ENCODE measurements at places on chromosomes 1 and 21.

DNA sequence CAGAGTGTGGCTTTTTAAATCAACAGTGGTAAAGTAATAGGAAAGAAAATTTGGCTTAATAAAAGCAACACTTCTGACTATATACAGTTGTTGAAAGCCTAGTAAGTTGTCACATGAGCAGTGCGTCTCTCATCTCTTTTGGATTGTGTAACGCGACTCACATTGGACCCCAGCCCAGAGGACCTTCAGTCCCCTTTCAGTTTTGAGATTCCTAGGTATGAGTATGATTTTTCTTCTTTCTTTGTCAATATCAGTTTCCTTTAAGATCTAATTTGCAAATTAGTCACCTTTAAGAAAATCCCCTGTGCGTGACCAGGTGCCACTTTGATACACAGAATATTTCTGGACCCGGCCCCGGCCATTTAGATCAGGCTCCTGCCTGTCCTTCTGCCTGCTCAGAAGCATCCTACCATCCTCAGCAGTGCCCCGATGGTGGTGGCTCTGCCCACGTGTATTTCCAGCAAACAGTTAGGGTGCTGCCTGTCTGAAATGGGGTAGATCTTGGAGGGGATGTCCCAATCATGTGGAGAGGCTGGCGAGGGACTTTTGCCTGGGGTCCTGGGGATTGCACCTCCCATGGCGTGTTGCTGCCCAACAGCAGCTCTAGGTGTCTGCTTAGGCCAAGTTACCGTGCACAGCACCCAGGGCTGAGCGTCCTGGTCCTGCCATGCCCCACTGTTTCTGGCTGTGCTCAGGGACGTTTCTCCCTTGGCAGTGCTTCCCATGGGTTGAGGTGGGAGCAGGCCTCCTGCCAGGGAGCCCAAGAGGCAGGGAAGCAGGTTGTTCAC is 21.1 kb downstream of the SNAP47 start:
- DNase-seq: no peak

DNA sequence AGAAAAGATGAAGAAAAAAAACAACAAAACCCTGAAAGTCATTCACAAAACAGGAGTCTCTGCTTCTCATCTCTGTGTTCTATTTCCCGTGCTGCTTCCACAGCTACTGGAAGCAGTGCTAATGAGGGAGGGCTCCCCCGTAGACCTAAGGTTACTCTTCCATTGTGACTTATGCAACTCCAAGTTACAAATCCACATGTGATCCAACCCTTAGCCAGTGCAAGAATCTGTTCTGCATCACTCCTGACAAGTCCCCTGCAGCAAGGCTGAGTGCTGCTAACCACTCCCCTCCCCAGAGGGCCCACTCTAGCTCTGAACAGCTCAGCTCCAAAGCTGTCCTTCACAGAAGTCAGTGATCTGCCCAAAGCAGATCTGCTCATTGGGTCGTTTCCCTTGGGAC is 10.3 kb downstream of the DNALI1 start:
- no peak for DNase-seq

DNA sequence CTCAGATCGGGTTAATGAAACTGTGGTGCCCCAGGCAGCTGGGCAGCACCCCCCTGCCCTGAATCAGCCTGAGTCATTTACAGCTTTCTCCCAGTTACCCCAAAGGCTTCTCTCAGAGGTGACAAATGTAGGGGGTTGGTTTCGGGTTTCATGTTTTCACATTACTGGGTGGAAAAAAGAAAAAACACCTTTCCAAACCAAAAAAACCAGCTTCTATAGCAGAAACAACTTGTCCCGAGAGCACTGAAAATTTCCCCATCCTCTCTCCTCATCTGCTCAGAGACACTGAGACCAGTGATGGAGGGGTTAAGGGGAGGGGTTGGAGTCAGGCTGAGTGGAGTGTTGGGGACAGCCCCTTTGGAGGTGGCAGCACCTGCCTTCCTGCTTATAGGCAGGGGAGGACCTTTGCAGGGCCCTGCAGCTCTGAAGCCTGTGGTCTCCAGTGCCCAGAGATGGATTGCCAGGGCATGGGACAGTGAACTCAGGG is 15.6 kb downstream of the UTP11 start:
- DNase-seq: no peak

DNA sequence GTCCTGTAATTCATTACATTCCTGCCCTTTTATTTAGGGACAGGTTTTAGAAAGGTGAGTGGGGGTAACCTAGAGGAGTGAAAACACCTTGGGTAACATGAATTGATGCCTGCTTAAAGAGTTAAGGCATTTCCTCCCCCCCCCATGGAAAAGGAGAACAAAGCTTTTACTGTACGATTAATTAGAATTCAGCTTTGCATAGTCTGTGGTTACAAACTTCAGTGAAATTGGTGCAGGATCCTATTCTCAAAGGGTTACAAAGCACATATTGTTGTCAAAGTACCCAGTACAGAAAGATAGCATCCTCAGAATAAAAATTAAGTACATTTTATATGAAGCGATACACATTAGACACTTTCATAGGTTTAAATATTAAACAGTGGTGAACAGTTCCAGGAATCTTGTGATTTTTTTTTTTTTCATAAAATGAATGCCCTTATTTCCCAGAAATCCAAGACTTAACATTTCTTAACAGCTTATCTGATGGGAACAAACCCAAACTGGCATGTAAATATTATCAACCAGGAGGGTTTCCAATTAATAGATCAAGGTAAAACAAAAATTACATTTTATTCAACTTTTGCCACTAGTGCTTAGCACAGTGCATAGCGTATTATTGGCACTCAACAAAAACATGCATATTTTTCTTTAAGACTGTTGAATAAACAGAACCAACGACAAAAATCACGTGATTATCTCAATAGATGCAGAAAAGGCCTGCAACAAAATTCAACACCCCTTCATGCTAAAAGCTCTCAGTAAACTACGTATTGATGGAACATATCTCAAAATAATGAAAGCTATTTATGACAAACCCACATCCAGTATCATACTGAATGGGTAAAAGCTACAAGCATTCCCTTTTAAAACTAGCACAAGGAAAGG is 172.7 kb downstream of the PDE4B start:
- no peak for DNase-seq

- peak; percentile 92 for DNase-seq
Observed at GRCh38 chr1:224503161-224504118, 68.8 kb upstream of the WDR26 start.

DNA sequence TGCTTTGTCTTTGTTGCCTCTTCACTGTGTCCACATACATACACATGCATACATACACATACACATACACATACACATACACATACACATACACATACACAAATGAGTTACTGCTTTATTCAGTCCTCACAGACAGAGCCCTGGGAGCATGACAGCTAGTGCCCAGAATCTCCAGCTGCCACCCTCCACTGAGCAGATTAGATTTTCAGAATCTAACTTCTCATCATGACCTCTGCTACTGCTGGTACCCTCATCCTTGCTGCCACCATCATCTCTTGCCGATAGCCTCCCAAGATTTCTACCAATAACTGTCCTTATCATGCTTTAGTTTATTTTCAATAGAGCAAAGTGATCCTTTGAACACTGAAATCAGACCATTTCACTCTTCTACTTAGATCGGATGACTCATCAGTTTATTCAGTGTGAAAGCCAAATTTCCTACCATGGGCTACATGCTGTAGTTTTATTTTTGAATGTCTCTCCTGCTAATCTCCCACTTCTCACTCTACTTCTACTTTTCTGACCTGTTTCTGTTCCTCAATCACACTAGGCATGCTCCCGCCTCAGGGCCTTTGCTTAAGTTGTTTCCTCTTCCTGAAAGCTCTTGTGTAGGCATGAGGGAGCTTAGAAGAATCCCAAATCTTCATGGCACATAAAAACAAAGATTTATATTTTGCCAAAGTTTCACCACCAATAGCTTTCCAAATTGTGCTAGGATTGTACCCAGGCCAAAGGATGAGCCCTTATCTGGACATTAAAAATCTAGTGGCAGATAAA is 43.0 kb downstream of the ATP6V1G3 start:
- DNase-seq: no peak

- no peak for DNase-seq
Observed at GRCh38 chr21:20998886-20999285, 677 bp downstream of the NCAM2 start.

DNA sequence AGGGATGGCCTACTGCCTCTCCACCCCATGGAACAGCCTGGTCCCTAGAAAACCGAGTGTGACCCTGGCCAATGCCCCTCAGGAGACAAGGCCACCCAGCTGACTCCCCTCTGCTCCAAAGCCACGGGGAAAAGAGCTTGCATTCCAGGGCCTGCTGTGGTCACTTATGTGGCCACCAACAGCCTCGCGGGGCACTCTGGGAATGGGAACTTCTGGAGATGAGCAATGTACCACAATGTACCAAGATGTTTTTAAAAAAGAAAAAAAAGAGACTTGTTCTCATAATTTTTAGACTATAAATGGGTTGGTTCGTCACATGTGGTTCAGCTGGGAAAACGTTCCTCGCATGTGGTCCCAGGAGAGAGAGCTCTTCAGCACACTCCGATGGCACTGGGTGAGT is 62.8 kb downstream of the SLC66A1 start:
- no peak for DNase-seq

- DNase-seq: no peak
Observed at GRCh38 chr21:32548978-32549377, 36.3 kb downstream of the TCP10L start.

GRCh38 chr1:87683196-87683956 is 354.7 kb downstream of the LMO4 start:
- no peak for DNase-seq

DNA sequence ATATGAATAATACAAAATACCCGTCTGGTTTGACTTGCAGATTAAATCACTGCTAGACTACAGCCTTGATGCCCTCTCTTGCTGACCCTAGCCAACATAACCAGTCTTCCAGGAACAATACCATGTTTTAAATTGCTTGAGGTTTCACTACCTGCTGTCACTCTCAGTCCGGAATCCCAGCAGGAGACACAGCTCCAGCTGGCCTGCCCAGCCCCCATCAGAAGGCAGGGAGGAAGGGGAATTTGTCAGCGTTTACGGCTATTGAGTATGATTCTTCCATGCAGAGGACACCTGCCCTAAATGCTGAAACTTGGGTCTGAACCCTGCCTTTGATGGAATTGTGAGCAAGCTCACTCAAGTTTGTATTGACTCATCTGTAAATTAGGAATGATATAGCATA is 33.0 kb downstream of the ZNF496 start:
- DNase-seq: no peak

DNA sequence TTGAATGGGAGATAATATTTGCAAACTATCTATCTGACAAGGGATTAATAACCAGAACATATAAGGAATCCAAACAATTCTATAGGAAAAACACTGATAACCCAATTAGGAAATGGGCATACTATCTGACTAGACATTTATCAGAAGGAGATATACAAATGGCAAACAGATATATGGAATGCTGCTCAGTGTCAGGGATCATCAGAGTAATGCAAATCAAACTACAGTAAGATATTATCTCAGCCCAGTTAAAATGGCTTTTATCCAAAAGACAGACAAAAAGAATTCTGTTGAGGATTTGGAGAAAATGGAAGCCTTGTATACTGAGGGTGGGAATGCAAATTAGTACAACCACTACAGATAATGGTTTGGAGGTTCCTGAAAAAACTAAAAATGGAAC is 758.0 kb upstream of the B3GALT2 start:
- no peak for DNase-seq

GRCh38 chr1:214101828-214102227 is 114.1 kb downstream of the PROX1 start:
- DNase-seq: no peak

DNA sequence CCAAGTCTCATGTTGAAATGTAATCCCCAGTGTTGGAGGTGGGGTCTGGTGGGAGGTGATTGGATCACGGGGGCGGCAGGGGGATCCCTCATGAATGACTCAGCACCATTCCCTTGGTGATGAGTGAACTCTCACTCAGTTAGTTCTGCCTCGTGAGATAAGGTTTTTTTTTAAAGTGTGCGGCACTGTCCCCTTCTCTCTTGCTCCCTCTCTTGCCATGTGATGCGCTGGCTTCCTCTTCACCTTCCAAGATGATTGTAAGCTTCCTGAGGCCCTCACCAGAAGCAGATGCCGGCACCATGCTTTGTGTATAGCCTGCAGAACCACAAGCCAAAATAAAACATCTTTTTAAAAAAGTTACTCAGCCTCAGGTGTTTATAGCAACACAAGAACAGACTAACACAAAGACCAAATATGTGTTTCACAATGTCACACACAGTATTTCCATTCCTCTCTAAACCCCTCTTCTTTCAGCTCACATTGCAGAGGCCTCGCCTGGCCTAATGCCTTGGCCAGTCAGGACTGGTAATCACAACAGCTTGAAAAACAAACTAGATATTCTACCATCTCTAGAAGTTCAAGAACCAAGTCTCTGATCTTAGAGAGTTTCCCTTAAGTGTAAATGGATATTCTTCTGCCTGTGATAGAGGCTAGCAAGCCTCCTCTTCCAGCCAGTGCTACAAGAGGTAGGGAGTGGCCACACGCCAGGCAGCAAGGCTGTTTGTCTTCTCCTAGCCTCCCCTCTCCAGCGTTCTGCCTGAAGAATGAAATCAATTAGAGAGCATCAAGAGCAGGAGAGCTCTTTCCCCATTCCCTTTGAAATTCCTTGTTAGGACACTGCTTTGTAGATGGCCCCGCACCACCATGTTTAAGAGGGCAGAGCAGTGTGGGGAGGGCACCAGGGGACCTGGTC is 19.6 kb upstream of the RAP1A start:
- DNase-seq: no peak

DNA sequence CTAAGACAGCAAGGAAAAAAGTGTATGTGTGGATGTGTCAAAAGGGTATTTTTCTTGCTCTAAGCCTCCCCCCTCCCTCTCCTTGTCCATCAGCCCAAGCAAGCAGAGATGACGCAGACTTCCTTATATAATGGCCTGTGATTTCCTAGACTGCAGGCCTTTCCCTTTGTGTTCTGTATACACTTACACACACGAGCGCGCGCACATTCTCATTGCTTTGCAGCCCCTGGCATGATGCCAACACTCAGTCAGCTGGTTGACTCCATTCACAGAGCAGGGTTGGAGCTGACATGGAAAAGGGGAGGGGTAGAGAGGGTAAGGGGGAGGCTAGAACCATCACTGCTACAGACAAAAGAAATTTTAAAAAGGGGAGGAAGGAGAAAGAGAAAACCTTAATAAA is 41.8 kb downstream of the GATAD2B start:
- no peak for DNase-seq

GRCh38 chr1:48695161-48695560 is 81.5 kb downstream of the BEND5 start:
- no peak for DNase-seq

DNA sequence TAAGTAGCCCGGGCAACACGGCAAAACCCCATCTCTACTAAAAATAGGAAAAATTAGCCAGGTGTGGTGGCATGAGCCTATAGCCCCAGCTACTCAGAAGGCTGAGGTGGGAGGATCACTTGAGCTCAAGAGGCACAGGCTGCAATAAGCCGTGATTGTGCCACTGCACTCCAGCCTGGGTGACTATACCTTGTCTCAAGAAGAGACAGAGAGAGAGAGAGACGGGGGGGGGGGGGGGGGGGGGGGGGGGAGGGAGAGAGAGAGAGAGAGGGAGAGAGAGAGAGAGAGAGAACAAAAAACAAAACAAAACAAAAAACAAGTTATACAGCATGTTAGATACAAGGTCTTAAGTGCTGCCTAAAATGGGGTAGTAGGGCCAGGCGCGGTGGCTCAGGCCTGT is 77.8 kb upstream of the ZNF281 start:
- no peak for DNase-seq

GRCh38 chr1:217911908-217912307 is 280.8 kb downstream of the SPATA17 start:
- DNase-seq: no peak
